ENCODE measurements at places on chromosomes 7 and 10. TPM values are rescaled to one million over a fixed set of nuclear protein-coding genes. Genes with fewer than 3 reads are reported as not detected.

The DRGX gene
- total RNA-seq = not detected

The CUBN gene
- 2.4 TPM for total RNA-seq

The ARMC3 gene
- total RNA-seq = not detected

The GBX1 gene
- total RNA-seq = not detected

The SLC29A3 gene
- 22.4 TPM for total RNA-seq

The KCNMA1 gene
- 87.9 TPM for total RNA-seq

The MARCHF5 gene
- total RNA-seq = 34.2 TPM

The C7orf57 gene
- total RNA-seq = 0.42 TPM

The KIAA1549 gene
- total RNA-seq = 6.3 TPM

The GPAM gene
- 12.7 TPM for total RNA-seq

The TRA2A gene
- 147 TPM for total RNA-seq

The MEIG1 gene
- total RNA-seq = 1.1 TPM

The MRPS33 gene
- total RNA-seq = 63.8 TPM

The PNLIP gene
- total RNA-seq = not detected

The TMEM229A gene
- total RNA-seq = 0.42 TPM

The GIMAP7 gene
- total RNA-seq = 24.5 TPM

The ANKIB1 gene
- total RNA-seq = 78.0 TPM

The TMEM139 gene
- 34.0 TPM for total RNA-seq

The SCART1 gene
- total RNA-seq = 5.3 TPM

The HOXA5 gene
- 10.4 TPM for total RNA-seq

The OR2A1 gene
- total RNA-seq = not detected

The EBF3 gene
- 5.5 TPM for total RNA-seq

The FBXL13 gene
- total RNA-seq = 4.0 TPM

The AGR2 gene
- total RNA-seq = 216 TPM

The OPALIN gene
- total RNA-seq = not detected

All from ureter (tissue), 1 donor.